ENCODE measurements at places on chromosomes 2 and 18.

GRCh38 chr2:46945671-46946070, 30.1 kb upstream of the MCFD2 start:
- no peak for DNase-seq

- DNase-seq, result no peak
Measured at GRCh38 chr2:234027641-234028040, 22.9 kb upstream of the SPP2 start.

- DNase-seq, result no peak
Measured at GRCh38 chr18:56739731-56740130, 88.6 kb downstream of the WDR7 start.

DNA sequence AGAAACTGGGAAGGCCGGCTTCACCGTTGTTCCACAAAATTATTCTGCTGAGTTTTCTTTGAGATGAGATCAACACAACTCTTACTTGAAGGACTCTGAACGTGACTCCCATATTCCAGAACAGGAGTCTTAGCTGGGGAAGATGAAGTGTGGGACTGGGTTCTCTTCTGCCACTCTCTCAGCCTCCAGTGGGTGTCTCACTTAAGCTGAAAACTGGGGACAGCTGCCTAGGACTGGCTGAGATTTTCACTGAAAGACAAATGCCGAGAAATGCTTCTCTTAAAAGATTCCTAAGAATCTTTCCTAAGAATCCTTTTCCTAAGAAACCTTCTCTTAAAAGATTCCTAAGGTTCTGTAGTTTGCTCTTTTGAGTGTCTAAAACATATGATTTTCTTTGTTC, 156.6 kb upstream of the LHCGR start:
- DNase-seq, result no peak

DNA sequence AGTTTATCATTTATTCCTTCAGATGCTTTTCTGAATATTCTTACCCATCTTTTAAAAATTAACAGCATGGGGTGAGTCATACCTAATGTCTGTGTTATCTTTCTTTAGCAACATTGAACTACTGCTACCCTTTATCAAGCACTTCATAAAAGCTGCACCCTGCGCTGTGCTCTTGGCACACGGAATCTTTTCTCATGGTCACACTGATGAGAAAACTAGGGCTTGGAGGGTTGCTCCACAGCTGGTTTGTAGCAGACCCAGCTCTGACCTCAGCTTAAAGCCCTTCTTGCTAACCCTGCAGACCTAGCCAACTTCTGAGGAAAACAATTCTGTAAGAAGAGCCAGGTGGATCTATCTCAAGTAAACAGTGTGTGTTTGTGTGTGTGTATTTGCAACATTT, 106.3 kb downstream of the RNF144A start:
- no peak for DNase-seq

DNA sequence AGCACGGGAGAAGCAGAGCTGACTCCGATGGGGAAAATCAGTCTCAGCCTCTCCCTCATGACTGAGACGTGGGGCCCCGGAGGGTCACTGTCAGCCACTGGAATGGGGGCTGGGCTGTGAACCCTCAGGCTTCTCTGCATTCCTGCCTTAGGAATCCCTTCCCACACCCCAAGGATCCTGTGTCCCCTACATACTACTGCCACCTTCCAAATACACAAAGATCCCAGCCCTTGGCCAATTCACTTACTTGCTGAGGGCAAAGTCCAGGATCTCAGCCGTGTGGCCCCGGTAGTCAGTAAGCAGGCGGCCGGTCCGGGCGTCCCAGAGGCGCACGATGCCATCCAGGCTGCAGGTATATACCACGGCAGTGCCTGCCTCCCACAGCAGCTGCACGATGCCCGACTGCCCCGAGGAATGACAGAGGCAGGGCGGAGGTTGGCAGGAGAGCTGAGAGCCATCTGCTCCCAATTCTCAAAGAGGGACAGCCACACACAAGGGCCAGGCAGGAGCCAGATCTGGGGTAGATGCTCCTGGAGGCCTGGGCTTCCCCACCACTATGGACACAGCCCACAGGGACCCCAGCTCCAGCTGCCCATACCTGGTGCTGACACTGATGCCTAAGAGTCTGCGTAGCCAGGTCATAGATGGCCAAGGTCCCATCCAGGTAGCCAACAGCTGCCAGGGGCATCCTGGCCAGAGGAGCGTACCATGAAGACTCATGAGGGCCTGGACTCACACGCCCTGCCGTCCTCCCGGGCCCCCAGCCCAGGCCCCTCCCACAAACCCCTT, 4.2 kb downstream of the GPBAR1 start:
- no peak for DNase-seq

DNA sequence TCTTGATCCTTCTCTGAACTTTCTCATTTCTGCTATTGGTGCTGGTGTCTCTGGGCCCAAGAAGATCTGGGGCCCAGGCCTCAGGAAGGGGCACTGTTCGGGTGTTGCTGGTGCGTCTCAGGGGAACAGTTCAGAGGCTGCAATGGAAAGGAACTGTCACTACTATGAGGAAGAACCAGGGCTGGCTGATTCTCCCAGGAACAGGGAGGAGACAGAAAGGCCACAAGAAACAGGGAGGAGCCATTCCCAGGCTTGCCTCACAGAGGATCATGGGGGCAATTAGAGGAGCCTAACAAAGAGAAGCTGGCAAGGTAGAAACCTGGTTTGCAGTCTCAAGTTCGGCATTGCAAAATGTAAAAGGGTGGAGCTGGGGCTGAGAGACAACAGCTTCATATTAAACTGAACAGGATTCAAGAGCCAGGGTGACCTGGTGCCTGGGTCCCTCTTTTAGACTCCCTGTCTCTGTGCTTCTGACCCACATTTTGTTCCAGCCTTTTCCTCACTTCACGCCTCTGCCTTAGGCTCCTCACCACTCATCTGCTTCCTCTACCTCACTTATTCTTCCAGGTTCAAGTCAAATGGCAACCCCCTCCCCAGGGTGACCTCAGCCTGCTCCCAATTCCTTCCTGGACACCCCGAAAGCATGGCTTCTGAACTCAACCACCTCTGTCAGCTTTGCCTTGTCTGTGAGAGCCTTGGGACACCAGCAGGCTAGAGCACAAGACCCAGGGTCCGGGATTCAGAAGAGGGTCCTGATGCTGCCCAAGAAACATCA, 58.4 kb downstream of the GYPC start:
- no peak for DNase-seq

- no peak for DNase-seq
Measured at GRCh38 chr18:903701-904100, 970 bp upstream of the ADCYAP1 start.

GRCh38 chr18:40642692-40643229, 1312.3 kb upstream of the PIK3C3 start:
- DNase-seq, result no peak

DNA sequence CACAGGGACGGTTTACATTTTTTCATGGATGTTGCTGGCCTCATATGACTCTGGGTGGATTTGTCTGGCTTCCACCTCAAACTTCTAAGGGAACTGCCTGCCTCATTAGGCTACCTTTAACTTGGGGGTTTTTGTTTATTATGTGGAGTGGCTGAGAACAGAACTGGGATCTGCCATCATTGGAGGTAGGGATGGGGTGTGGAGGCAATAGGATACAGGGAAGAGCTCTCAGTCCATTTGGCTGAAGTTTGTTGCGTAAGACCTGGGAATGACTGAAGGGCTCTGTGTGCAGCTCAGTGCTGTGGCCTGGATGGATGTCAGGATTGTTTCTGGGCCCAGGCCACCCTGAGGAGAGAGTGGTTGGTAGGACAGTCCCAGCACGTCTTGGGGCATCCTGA, 31.2 kb downstream of the ASB1 start:
- no peak for DNase-seq

DNA sequence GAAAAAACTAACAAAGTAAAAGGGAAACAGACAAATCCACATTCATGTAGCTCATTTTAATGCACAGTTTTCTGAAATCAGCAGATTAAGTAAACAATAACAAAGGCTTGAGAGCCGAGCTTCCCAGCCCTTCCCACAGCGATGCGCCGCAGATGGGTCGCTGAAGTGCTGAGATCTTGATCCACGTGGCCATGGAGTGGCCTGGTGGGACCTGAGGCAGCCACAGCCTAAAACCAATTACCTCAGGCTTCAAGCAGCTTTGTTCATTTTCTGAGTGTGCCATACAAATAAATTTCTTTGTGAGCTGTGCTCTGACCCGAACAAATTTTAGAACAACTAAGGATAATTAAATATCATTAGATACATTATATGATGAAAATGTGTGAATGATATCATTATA, 25.6 kb upstream of the CYRIA start:
- DNase-seq, result no peak

GRCh38 chr18:12393998-12394397, 13.7 kb upstream of the PRELID3A start:
- DNase-seq, result no peak

GRCh38 chr2:241563031-241563507, 4.5 kb downstream of the BOK start:
- no peak for DNase-seq

- DNase-seq, result no peak
Measured at GRCh38 chr18:50911006-50911405, 32.1 kb downstream of the ME2 start.

DNA sequence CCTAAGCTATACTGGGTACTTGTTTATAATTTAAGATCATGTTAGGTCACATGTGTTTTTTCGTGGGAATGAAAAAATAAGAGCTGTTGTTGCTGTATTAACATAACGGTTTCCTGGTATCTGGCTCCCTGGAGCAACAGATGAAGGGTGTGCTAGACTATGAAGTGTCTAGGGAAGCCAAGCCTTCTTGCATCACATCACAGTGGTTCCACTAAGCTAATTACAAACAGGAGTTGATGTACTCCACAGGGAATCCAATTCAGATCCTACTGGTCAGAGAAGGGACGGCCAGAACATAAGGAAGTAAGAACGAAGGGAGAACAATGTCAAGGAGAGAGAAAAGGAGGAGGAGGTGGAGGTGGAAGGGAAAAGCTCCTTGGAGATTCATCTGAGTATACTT, 193.0 kb upstream of the CYP26B1 start:
- DNase-seq, result no peak

DNA sequence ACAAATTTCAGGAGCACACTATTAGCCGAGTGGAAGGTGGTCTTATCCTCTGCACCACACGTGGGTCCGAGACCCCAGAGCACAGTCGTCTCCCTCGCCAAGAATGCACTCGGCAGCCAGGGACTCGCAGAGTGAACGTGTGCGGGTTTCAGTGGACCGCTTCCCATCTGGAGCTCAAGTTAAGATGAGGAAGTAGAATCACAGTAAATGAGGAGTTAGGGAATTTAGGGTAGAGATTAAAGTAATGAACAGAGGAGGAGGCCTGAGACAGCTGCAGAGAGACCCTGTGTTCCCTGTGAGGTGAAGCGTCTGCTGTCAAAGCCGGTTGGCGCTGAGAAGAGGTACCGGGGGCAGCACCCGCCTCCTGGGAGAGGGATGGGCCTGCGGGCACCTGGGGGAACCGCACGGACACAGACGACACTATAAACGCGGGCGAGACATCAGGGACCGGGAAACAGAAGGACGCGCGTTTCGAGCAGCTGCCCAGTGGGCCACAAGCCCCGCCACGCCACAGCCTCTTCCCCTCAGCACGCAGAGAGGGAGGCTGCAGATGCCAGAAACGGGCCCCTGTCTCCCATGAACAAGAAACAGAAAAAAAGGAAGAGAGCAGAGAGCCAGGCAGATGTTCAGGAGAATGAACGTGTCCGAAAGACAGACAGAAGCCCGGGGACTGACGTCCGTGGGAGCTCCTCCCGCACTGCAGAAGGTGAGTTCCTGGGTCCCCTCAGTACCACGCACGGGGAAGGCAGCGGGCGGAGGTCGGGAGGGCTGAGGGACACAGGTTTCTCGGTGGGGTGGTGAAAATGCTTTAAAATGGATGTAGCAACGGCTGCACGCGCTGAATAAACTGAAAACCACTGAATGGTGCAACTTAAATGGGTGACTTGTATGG, 5.4 kb upstream of the KCNG2 start:
- DNase-seq, result no peak

DNA sequence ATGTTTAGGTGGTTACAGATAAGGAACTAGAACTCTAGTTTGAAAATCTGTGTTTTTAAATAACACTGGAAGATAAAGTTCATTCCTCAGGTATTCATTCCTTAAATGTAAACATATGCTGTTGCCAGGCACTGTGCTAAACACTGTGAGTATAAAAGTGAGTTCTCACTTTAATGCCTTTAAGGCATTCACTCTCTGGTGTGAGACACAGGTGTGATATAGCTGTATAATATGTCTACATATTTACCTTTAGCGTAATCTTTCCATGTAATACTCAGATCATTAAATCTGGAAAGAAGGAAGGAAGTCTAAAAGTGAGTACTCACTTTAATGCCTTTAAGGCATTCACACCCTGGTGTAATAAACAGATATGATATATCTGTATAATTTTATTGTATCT, 472.6 kb downstream of the PARD3B start:
- no peak for DNase-seq

GRCh38 chr2:178542569-178542968, 62.3 kb downstream of the PLEKHA3 start:
- DNase-seq, result no peak

DNA sequence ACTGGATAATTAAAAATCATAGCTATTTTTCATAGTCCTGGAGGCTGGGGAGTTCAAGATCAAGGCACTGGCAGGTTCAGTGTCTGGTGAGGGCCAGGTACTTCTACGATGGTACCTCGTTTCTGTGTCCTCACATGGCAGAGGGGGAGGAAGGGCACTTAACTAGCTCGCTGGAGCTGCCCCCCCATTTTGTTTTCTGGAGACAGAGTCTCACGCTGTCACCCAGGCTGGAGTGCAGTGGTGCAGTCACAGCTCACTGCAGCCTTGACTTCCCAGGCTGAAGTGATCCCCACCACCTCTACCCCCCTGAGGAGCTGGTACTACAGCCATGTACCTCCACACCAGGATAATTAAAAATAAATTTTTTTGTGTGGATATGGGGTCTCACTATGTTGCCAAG, 40.3 kb downstream of the ASB1 start:
- no peak for DNase-seq

- DNase-seq, result no peak
Measured at GRCh38 chr18:55338978-55339650, 248.9 kb downstream of the TCF4 start.
